ENCODE measurements at places on chromosomes 3 and 15.

- DNase-seq, result no peak
Observed at GRCh38 chr3:177589041-177589650, 391.9 kb upstream of the TBL1XR1 start.

DNA sequence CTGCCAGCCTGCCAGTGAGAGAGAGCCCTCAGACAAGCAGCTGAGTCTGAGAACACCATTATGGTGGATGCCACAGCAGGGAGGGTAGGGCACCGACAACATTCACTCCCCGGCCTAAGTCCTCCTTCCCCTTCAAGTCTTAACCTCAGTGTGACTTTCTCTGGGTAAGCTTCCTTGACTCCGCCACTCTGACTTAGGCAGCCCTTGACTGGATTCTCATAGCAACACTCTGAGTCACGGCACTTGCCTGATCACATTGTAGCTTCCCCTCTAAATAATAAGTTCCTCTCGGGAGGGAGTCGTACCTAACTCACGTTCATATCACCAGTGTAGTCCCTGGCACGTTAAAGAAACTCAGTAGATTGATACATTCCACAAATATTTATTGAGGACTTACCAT is 180.5 kb downstream of the FOXB1 start:
- no peak for DNase-seq

DNA sequence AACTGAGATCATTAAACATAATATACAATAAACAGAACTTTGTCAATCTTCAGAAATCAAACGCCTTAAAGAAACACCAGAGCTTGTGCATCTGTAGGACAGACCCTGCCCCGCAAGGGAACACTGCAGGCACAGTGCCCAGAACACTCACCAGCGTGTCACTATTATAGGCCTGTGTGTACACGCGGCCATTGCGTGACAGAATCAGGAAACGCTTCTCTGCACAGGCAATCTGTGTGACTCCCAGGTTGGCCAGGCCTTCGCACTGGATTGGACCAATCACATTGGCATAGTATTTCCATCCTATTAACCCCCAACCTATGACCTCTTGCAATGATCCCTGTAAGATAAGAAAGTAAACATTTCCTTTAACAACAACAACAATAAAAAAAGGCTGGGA is 52.9 kb downstream of the HERC2 start:
- DNase-seq, result peak; percentile 20

DNA sequence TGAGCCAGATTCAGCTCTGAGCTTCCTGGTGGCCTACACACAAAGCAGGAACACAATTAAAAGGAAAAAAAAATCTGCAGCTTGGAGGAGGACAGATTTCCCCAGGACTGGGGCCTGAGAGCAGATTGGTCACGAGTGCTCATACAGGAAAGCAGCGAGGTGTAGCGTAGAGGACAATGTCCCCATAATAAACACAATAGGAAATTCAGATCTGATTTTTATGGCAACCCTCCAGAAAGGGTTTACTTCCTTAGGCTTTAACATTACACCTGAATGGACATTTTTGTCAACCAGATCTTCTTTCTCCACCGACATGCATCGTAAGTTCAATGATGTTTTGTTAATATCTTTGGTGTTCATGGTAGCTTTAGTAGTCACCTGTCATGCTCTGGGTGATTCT is 23.3 kb downstream of the SLC6A20 start:
- DNase-seq, result no peak

- no peak for DNase-seq
Observed at GRCh38 chr15:49044002-49044401, 2.2 kb downstream of the SECISBP2L start.

- DNase-seq, result peak; percentile 27
Observed at GRCh38 chr3:157938154-157938779, 168.0 kb downstream of the SHOX2 start.
